Osteocyte (in vitro differentiated cells): ENCODE measurements at places on chromosomes 16 and 17. TPM values are rescaled to one million over a fixed set of nuclear protein-coding genes. Genes with fewer than 3 reads are reported as not detected.

DNA sequence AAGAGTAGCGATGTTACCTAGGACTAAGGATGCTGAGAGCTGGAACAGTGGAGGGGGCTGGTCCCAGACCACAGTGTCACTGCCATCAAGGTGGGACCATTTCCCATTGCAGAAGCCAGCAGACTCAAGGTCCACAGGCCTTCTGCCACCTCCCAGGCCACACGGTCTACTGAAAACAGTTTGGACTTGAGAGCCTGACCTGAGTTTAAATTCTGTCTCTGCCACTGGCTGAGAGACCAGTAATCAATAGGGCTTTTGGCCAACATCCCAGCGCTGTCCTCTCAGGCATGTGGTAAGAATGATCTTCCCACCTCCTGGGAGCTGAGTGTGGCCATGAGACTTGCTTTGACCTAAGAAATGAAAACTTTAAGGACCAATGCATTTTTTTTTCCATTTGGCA is 331.4 kb upstream of the CDH5 start:
- no peak for DNase-seq

The C17orf78 gene
- not detected in 2 replicates for total RNA-seq

GRCh38 chr17:71667661-71668060 is 453.2 kb upstream of the SOX9 start:
- no peak for DNase-seq

- no peak for DNase-seq
These were observed 50.1 kb downstream of the RNF112 start for GRCh38 chr17:19461116-19461515.

DNA sequence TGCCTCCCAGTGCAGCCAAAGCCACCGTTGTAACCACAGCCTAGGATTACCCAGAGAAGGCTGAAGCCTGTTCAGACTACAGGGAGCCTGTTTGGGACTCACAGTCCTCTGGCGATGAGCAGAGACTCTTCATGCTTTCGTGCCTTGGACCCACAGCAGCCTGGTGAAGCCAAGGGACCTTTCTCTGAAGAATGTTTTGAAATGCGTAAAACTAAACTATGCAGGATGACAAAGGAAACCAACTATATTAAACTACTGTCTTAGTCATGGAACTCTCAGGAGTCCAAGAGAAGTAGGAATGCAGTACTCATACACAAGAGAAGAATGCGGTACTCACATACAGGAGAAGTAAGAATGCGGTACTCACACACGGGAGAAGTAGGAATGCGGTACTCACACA is 20.9 kb downstream of the ABR start:
- no peak for DNase-seq

The FOXC2 gene
- total RNA-seq, result 91.8 and 93.4 TPM in 2 replicates

The KRT33A gene
- total RNA-seq, result not detected in 2 replicates

DNA sequence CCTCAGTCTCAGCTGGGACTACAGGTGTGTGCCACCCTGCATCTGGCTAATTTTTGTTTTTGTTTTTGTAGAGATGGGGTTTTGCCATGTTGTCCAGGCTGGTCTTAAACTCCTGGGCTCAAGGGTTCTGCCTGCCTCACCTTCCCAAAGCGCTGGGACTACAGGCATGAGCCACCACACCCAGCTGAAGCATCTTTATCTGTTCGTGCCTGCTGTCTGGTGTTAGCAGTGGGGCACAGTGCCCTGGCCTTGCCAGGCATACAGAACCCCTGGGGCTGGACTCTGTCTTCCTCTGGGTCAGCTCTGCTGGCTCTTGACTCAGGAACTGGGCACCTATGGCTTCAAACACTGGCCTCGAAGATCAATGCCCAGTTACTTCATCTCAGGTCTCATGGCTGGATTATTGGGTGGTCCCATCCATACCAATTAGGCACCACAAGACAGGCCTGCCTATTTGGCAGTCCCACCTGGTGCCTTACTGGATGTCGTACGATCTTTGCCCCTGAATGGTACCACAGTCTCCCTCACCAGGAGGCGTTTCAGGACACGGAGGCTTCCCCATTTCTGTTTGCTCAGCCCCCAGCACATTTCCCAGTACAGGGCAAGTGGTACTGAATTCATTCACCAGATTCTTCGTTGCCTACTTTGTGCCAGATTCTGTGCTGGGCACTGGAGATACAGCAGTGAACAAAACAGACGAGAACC is 99.3 kb downstream of the RAB11FIP4 start:
- no peak for DNase-seq

DNA sequence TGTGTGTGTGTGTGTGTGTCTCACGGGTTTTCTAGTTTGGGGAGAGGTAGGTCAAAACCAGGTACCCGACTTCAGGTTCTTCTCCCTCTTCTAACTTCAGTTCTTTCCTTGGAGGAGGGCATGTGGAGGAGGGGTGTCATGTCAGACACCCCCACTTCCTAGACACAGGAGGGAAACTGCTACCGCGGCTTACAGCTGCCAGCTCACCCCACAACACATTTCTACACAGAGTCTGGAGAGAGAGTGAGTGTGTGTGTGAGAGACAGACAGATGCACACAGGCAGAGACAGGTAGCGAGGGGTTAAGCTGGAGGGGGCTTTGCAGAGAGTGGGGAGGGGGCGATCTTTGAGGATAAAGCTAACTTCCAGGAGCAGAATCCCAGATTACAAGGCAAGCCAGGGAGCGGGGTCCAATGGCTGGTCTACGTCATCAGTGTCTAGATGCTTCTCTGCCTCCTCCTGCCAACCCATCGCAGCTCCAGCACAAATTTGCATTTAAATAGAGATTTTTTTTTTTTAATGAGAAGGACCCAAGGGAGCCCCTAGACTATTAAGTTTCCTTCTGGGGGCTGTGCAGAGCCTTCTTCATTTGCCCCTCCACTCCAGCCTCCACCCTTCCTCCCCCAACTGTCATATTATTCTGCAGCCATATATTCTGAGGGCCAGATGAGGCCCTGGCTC is 48.9 kb downstream of the MRM1 start:
- DNase-seq, result no peak

The TBX2 gene
- total RNA-seq, result 24.6 and 25.9 TPM in 2 replicates

- DNase-seq, result no peak
These were observed 891 bp downstream of the CORO1A start for GRCh38 chr16:30184096-30184890.

- no peak for DNase-seq
These were observed 8.0 kb downstream of the TNRC6A start for GRCh38 chr16:24737391-24737871.

GRCh38 chr17:62680541-62681052 is 53.1 kb downstream of the MRC2 start:
- no peak for DNase-seq

The KRT39 gene
- not detected in 2 replicates for total RNA-seq

The CPHXL2 gene
- not detected in 2 replicates for total RNA-seq

The MYH2 gene
- total RNA-seq, result not detected in 2 replicates

GRCh38 chr17:8141741-8142140 is 10.5 kb downstream of the PER1 start:
- DNase-seq, result no peak

- no peak for DNase-seq
These were observed 4.2 kb downstream of the SGCA start for GRCh38 chr17:50169881-50170459.

- DNase-seq, result peak; percentile 82
These were observed 7.7 kb downstream of the USP6 start for GRCh38 chr17:5123343-5124124.

The CNGB1 gene
- not detected in 2 replicates for total RNA-seq

GRCh38 chr16:7246578-7246977 is 86.1 kb upstream of the RBFOX1 start:
- DNase-seq, result no peak
